ENCODE measurements at places on chromosomes 3 and 15.

- no peak for DNase-seq
Observed at GRCh38 chr3:116671151-116671550, 38.4 kb upstream of the TUSC7 start.

GRCh38 chr3:106130384-106131198 is 261.8 kb upstream of the CBLB start:
- DNase-seq: no peak

- no peak for DNase-seq
Observed at GRCh38 chr3:44077267-44077666, 164.4 kb upstream of the TOPAZ1 start.

- peak; percentile 7 for DNase-seq
Observed at GRCh38 chr3:63193647-63194046, 84.5 kb upstream of the SYNPR start.

GRCh38 chr3:48411606-48412374 is 18.1 kb downstream of the PLXNB1 start:
- DNase-seq: no peak

DNA sequence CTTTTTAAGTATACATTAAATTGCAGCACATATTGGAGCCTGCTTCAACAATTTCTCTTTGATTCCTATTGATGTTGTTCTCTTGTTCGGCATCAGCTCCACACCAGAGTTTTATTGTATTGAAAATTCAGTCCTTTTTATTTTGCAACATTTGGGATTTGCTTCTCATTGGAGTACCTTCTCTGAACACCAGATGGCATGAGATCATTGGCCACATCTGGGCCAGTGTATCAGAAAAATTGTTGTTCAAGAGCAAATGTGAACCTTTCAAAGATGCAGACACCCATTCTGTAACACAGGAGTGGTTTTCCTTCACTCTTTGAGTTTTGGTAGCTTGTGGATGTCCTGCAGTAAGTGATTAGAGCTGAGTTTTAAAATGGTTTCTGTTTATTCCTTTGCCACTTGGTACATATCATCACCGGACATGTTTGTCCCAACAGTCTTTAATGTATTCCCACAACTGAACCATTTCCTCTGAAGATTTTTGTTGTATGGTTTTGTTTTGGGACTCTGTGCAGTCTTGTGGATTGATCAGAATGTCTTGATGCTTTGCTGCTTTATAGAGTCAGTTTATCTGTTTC is 96.1 kb downstream of the MCTP2 start:
- DNase-seq: no peak

GRCh38 chr3:135991621-135992020 is 26.1 kb downstream of the PPP2R3A start:
- DNase-seq: no peak

DNA sequence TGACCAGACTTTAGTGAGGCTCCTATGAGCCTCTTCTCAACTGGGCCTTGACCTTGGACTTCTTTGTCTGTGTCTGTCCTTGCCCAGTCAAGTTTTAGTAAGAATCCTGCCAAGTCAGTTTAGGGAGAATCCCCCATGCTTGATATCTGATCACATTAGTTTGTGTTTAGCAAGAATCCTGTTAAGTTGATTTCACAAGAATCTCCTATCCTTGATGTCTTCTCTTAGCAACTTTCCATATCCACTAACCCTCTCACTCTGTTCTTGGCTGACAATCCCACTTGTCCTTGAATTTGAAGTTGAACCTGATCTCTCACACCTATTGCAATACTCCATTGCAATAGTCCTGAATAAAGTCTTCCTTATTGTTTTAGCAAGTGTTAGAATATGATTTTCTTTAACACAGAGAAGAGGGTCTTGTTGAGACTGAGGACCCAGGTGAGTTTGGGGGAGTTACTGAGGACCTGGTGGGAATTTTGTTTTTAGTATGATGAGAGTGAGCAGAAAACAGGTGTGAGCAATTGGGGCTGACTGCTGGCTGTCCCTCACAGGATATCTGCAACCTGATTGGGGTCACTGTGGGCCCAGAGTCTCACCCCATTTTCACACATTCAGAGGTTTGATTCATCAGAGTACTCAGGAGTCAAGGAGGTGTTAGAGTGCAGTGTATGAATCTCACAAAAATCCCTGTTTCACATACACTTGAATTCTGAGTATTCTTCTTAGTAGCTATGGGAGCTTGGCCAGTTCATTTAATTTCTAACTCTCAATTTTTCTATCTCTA is 39.9 kb upstream of the TNFAIP8L3 start:
- no peak for DNase-seq

- DNase-seq: no peak
Observed at GRCh38 chr3:175965036-175965435, 1105.9 kb downstream of the NAALADL2 start.

DNA sequence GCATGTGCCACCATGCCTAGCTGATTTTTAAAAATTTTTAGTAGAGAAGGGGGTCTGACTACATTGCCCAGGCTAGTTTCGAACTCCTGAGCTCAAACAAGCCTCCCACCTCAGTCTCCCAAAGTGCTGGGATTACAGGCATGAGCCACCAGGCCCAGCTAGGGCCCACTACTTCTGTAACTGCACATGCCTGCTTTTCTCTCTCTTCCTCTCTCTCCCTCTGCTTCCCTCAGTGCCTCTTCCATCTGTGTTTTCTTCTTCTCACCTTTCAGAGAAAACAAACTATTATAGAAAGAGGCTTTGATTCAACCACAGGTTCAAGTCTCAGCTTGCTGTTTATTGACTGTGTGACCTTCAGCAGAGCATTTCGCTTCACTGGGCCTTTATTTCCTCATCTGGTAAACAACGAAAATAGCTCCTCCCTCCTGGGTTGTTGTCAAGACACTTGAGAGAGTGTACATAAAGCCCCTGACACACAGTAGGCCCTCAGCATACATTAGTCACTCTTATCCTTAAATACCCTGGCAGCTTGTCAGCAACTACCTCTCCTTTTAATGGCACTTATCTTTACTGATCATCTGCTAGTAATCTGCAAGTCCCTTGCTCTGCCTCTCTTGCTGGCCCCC is 10.2 kb downstream of the TADA3 start:
- no peak for DNase-seq

- DNase-seq: peak; percentile 62
Observed at GRCh38 chr15:55993111-55993803, at the start of gene NEDD4. Gene NEDD4, minus strand, starts transcription at chr15:55993612. Its CDS starts 57 bp downstream, at chr15:55993555.

DNA sequence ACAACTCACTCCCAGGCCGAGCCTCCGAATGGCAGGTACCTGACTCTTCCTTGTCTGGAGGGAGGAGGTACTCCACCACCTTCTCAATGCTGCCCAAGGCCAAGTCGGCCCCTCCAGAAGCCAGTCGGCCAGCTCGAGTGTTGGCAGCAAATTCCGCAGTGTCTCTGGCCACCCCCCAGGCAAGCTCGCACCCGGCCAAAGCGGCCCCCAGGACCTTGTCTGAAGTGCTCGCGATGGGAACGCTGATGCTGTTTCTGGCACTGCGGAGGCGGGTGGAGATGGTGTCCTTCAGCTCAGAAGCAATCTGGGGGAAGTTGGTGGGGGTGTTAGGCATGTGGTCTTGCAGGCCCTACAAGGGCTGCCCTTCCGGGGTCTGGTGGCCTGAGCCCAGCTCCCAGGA is 9.2 kb downstream of the PLIN1 start:
- no peak for DNase-seq

GRCh38 chr15:50024281-50024680 is 94.8 kb downstream of the ATP8B4 start:
- DNase-seq: no peak

- DNase-seq: no peak
Observed at GRCh38 chr15:97301166-97301565, 659.3 kb upstream of the ARRDC4 start.

DNA sequence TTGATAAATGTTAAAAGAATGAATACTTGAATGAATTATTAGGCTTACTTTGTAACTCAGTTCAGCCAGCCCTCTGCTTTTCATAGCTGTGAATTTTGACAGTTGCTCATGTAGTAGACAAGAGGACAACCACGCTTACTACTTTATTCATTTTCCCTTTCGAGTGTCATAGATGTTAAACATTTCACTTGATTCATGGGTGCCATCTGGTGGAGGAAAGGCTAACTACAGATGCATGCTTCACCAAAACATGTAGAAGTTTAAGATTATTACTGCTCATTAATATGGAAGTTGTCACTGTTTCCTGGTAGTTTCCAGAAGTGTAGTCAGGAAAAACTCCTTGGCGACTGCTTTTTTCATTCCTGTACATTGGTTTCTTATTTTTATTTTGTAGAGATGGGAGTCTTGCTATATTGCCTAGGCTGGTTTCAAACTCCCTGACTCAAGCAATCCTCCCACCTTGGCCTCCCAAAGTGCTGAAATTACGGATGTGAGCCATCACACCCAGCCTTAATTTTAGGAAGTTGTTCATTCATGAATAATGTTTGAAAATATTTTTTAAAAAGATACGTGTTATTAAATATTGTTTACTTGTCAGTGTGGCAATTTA is 163.2 kb downstream of the B3GALNT1 start:
- DNase-seq: no peak

- DNase-seq: no peak
Observed at GRCh38 chr15:55740981-55741832, 1.7 kb downstream of the PRTG start.

GRCh38 chr15:57245130-57245529 is 131.2 kb upstream of the CGNL1 start:
- DNase-seq: no peak

DNA sequence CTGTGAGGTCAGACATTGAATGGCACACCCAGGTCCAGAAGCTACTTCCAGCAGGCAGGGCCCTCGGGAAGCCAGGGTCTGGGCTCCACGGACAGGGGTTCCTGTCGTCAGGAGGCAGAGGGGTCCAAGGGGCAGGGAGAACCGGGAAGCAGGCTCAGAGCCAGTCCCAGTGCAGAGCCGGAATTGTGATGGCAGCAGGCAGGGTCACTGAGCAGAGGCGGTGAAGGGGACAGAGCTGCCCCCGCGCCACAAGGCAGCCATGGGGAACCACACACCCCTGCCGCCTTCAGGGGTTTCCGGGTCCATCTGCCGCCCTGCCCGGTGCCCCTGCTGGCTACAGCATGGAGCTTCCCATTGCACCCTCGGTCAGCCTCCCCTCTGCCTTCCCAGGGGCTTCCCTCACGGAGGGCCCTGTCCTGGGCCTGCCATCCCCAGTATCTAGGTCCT is 136.9 kb downstream of the NSMCE3 start:
- DNase-seq: no peak

DNA sequence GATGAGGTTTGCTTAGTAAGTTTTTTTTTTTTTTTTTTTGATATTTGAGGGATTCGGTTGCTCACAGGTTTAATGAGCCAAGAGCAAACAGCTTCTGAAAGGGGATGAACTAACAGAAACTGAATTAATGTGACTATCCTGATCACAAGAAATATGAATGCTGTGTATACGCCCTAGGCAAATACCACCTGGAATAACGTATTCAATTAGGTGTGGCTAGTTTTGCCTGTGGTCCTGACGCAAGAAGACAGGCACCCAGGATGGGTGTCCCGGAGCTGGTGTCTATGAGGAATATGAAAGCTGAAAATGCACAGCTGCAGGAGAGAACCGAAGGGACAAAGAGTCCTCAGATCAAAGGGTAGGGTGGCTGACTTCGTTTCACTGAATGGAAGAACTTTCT is 14.6 kb downstream of the LSG1 start:
- DNase-seq: no peak

- DNase-seq: no peak
Observed at GRCh38 chr3:9295007-9295406, 45.6 kb upstream of the SRGAP3 start.

DNA sequence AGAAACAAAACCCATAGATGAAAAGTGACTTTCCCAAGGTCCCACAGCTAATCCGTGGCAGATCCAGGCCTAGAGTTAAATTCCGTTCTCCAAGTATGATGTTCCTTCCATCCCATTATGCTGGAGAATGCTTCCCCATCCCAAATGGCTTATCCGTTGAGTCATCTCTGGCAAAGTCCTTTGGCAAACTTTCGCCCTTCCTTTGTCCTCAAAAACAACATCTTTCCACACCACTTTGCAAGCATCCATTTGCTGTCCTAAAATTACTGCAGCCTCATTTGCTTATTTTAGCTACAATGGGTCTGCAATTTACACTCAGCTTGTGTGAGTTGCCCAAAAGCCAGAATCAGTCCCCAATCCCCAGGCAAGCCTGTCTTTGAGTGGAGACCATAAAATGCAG is 304.0 kb upstream of the TLE3 start:
- DNase-seq: no peak

- DNase-seq: no peak
Observed at GRCh38 chr3:118810499-118811035, 224.1 kb downstream of the IGSF11 start.

DNA sequence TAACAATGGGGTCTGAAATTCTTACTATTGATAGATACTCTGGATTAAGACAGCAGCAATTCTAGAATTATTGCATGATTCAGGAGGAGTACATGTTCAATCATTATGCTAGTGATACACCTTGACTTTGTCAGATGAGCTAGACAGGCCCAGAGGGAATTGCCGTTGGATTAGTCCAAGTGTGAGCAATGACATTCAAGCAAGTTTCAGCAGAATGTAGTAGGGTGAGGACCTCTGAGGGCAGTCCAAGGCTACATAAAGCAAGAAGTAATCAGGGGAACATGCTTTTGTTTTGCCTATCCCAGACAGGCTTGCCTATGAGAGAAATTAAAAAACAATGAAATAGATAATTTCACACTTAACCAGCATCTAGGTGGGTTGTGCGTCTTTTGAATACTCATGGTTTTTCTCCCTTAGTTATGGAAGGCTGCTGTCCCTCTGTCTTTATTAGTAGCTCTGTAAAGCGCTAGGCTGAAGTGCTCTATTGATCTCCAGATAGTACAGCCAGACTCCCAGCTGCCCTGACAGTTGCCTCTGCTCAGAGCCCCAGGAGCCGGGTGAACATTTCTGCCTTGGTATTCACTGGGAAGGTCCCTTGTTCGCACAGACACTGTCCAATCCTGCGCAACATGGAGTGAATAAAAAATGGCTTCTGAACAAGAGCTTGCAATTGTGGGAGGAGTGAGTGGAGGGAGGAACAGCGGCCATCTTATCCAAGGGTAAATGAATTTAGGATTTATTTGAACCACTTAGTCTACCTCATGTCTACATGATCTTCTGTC is 316.6 kb upstream of the ONECUT1 start:
- DNase-seq: no peak

- no peak for DNase-seq
Observed at GRCh38 chr15:75927601-75928000, 23.9 kb downstream of the FBXO22 start.

DNA sequence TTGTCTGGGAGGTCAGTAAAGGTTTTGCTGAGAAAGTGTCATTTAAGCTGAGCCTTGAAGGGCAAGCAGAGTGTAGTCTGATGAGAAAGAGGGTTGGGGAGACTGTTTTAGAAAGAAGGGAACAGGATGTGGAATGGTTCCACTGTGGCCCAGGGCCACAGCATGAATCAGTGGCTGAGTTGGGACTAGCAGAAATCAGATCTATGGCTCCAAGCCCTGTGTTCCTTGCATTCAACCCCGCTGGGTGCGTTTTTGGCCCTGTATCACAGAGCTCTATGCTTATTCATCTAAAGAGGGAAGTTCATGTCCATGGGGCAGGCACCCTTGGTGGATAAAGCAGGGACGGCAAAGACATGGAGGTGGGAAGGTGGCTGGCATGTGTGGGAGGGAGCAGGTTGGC is 151.3 kb downstream of the CACNA1D start:
- no peak for DNase-seq

DNA sequence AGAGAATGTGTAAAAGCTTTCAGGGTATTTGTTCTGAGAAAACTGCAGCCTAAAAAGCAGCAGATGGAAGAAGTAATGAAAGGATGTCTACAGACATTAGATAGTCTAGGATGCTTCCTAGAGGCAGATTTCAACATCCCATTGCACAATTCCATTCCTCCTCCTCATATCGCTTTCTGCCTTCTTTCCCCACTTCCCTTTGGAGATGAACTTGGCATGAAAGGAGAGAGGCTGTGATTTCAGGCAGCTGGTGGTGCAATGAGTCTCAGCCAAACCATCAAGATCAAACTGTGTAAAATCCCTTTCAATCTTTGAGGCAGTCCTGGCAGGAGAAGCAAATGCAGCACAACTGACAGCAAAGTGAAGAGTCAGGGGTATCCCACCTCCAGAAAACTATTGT is 438.7 kb upstream of the KCNMB2 start:
- no peak for DNase-seq
